Vagina (tissue), 2 donors: ENCODE measurements at places on chromosomes 2 and 18. TPM values are rescaled to one million over a fixed set of nuclear protein-coding genes. Genes with fewer than 3 reads are reported as not detected.

GRCh38 chr2:157508676-157509075 lies 64.8 kb upstream of the CYTIP start:
- DNase-seq: no peak

DNA sequence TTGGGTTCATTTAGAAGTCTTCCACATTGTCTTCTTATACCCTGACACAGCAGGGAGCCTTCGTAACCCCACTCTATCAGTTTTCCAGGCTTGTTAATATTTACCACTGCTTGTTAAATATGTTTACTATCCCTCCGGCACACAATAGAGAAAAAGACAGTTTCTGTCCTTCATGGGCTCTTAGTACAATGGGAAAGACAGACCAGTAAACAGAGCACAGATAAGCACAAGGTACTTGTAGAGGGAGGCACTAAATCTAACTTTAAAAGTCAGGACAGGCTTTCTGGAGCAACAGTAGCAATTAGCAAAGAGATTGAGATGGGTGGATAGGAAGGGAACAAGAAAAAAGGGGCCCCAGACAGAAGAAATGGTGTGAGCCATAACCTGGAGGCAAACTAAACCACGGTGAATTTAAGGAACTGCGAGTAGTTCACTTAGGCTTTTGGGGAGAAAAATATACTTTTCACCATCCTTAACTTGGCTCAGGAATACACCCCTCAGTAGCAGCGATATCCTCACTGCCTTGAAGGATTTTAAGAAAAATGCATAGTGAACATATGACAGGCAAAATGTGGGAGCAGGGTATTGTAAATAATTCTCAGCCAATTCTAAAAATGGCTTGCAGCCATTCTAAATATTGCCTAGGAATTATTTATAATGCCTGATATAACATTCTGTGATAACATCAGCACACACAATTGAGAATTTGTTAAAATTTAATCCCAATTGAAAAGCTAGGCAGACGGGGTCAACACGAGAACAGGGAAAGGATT lies 383.7 kb downstream of the CDH2 start:
- DNase-seq: no peak

DNA sequence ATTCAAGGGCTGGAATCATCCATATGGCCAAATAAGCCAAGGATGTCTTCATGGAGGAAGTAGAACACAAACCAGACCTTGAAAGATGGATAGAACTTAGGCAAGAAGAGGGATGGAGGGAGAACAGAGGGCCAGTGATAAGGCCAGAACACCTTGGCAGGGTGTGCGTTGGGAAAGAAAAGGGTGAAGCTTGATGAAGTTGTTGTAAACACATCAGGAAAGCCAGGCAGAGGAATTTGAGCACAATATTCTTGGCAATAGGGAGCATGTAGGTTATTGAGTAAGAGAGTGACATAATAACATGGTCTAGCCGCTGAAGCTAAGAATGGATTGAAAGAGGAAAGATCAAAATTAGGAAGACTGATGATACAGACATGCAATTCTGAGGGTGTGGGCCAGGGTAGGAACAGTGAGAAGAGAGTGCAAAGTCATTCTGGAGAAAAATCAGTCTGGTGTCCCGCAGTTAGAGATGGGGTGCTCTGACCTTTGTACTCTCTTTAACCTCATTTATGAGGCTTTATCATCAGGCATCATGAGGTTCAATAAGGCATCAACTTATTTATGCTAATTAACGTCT lies 41.0 kb downstream of the SLC14A2 start:
- no peak for DNase-seq

DNA sequence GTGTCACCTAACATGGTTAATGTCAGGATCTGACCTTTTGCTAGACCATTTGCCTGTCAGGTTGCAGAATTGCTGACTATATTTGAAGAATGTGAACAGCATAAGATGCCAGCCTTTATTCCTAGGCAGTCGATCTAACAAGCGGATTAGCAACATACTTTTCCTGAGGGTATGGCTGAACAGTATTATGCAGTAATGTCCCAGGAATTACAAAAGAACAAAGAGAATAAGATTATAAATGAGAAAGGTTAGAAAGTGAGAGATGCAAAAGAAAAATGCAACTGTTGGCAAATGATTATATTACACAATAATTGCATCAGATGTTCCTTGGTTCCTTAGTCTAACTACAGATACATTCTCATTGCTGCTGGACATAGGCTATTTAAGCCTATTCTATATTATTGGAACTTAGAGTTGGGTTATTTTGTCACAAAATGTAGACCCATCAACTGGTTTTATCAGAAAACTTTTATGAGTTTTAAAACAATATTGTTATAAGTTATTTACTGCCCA lies 647.1 kb upstream of the CRIM1 start:
- DNase-seq: no peak

- DNase-seq: no peak
Measured at GRCh38 chr2:68428746-68429145, 38.3 kb downstream of the FBXO48 start.

GRCh38 chr18:9147440-9148202 lies 11.0 kb downstream of the ANKRD12 start:
- DNase-seq: no peak

DNA sequence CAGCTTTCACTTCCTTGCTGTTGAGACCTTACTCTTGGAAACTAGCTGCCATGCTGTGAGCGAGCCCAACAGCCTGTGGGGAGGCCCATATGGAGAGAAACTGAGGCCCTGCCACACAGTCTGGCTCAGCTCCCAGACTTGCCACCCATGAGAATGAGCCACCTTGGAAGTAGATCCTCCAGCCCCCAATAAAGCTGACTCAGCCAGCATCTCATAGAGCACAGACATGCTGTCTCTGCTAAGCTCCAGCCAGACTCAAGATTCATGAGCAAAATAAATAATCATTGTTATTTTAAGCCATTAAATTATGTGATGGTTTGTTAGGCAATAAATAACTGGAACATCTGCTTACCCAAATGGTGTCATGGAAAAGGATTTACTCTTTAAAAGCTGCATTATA lies 53.6 kb upstream of the DDX18 start:
- no peak for DNase-seq

DNA sequence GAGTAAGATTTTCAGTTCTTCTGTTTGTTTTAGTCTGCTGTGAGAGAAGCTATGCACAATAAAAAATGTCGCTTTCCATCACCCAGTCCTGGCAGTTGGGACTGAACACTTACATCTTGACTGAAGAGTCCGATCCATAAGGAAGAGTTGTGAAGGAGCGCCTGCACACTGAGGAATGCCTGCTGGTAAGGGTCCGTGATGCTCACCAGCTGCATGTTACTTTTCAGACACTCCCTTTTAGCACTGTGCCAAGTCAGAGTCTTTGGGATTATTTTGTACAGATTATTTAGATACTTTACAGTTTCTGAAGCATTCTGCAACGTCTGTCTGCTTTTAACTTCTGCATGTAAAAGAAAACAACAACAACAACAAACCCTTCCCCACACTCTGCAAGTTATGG lies 42.6 kb upstream of the CD302 start:
- no peak for DNase-seq

- DNase-seq: no peak
Measured at GRCh38 chr2:101795033-101795432, 97.5 kb downstream of the MAP4K4 start.

DNA sequence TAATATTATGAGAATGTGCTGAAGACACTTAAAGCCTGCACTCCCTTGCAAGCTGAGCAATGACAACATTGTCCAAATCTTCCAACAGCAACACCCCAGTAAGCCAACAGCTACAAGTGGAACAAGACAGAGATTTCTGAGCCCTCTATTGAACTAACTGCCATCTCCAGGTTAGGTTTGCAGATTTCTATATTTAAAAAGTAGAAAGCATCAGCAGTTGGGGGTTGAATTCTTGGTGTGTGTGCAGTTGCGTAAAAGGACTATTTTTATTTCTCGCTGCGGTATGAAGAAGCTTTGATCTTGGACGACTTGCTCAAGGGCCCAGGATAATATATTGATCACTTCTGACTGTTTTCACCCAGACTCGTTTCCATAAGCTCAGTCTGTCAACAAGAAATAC lies 106.2 kb upstream of the ZFP36L2 start:
- no peak for DNase-seq

DNA sequence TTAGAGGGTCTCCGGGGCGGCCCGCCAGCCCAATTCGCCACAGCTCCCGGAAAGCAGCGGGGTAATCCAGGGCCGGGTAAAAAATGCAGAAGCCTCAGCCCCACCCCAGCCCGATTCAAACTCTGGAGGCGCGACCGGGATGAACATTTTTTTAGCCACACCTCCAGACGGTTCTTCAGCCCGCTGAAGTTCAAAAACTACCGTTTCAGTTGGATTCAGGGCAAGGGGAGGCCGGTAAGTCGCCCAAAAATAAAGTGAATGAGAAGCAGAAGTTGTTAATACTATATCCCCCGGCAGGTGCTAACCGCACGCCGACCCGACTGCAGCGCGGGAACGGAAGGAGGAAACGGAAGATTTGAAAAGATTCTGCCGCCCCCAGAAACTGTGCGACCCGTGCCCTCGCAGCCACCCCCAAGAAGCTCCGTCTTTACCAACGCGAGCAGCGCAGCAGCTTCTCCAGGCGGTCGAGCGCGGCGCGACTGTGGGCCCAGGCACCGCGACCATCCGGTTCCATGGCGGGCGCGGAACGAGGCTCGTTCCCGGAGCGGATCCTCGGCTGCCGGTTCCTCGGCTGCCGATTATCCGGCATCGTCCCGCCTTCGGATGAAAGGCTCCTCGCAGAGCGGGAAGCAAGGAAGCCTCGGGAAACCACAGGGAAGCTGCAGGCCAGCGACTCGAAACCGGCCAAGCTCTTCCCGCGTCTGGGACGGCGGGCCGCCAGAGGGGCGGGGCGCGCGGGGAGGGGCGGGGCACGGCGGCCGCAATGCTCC lies at the start of gene BARD1:
Gene BARD1 (minus strand): TSS at position 703 of the 770 bp plus-strand sequence. CDS start 114 bp downstream, at position 589.
- no peak for DNase-seq

GRCh38 chr2:62334009-62334408 lies 138.1 kb downstream of the B3GNT2 start:
- DNase-seq: no peak

GRCh38 chr2:204203704-204204103 lies 267.1 kb downstream of the ICOS start:
- DNase-seq: no peak

GRCh38 chr2:240149943-240150784 lies 9.7 kb upstream of the OTOS start:
- DNase-seq: no peak

DNA sequence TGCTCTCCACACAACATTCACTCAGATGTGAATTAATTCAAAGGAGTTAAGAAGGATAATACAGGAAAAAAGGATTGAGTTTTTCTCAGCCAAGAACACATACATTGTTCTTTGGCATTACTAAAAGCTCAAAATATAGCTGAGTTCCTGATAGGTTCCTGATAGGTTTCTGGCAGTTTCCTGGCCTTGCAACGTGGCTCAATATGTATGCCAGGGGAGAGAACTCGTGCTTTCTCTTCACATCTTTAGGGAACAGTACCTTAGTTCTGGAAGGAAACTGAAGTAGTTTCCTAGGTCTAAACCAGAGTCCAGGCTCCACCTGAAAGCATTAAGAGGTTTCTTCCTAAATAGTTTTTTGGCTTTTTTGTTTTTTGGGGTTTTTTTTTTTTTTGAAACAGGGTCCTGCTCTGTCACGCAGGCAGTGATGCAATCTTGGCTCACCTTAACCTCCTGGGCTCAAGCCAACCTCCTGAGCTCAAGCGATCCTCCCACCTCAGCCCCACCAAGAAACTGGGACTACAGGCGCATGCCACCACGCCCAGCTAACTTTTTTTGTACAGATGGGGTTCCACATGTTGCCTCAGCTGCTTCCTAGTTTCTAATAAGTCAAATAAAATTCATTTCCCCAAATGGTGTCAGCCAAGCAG lies 42.8 kb downstream of the ESCO1 start:
- no peak for DNase-seq

GRCh38 chr2:32926708-32927084 lies 20.1 kb upstream of the LTBP1 start:
- DNase-seq: no peak

DNA sequence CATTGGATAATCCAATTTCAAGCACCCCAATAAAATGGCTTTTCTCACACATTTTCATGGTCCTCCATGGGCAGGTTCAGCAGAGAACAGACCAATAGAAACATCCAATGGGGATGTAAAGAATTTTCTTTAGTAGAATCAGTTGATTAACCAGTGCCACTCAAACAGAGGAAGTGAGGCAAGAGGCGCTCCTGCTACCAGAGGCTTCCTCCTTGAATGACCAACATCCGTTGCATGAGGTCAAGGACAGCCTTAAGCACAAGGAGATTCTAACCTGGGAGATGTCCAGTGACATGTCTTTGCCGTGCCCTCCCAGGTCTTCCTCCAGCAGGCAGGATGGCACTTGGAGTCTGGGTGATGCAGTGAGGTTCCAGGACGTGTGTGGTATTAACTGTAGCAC lies 146.6 kb downstream of the PIEZO2 start:
- no peak for DNase-seq

GRCh38 chr2:176120364-176121189 lies 1.9 kb upstream of the HOXD9 start:
- no peak for DNase-seq

- DNase-seq: no peak
Measured at GRCh38 chr2:157842106-157842879, 33.8 kb downstream of the ACVR1 start.

GRCh38 chr2:16071865-16072637 lies 131.7 kb downstream of the MYCN start:
- no peak for DNase-seq

GRCh38 chr2:80719607-80720006 lies 415.1 kb upstream of the LRRTM1 start:
- DNase-seq: no peak

DNA sequence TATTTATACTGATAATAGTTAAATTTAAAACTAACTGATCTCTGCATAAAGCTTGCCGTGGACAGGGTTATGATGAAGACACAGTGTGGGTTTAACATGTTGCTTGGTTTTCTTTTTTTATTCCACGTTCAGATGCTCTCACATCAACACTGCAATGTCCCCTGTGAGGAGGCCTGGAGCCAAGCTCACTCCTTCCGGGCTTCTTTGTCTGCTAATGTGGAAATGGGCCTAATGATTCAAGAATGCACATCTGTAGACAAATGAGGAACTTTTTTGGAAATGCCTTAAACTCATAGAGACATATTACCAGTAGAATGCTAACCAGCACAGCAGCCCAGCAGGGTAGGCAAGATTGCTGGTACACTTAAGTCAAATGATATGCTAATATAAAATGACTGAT lies 208.0 kb downstream of the GALR1 start:
- DNase-seq: no peak

The NEU4 gene
- not detected for total RNA-seq

The CPLX4 gene
- not detected for total RNA-seq

The IL37 gene
- total RNA-seq: not detected

The CCDC141 gene
- total RNA-seq: 2.0 TPM

The LHCGR gene
- total RNA-seq: not detected

The CHCHD5 gene
- 30.7 TPM for total RNA-seq

The PLCD4 gene
- 12.0 TPM for total RNA-seq

The DPP10 gene
- not detected for total RNA-seq

The POTEF gene
- not detected for total RNA-seq

The GKN2 gene
- total RNA-seq: not detected
